ENCODE measurements at places on chromosomes 7 and 10.

GRCh38 chr10:122974023-122974422 lies 6.2 kb upstream of the PSTK start:
- no peak for DNase-seq

DNA sequence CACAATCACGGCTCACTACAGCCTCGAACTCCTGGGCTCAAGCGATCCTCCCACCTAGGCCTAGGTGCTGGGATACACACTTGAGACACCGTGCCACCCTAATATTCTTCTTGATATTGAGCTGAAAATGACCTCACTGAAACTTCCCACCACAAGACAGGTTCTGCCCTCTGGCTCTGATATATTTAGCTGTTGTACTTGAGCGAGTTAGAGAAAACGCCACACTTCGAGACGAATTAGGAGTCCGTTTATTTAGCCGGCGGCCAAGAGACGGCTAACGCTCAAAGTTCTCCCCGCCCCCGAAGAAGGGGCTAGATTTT lies 17.9 kb downstream of the ZC3HAV1 start:
- no peak for DNase-seq

DNA sequence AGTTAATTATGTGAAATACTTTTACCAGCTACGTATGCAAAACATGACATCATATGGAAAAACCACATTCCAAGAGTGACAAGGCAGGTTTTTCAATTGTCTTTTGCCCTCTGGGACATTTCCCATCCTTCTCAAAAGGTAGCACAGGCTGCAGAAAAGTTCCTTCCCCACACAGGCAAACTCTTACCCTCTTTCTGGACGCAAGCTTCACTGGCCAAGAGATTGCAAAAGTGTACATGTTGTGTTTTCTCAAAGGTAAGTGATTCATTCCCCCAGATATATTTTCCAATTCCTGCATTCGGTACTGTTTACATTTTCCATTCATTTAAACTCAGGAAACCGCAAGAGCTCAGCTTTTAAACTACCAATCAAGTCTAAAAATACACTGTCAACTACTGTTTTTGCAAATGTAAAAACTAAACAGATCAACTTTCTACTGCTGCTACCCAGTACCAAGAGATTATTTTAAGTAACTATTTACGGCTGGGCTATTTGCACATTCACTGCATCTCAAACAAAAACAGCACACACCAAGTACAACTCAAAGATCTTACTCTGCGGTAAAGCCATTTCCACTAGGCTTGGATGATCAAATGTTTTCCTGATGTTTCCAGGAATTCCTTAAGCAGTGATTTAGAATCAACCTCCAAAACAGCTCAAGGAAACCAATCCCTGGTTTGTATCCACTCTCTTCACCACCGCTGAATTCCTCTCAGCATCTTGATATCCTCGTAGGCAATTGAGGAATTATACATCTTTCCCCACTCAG lies 233.6 kb upstream of the CCDC6 start:
- no peak for DNase-seq

GRCh38 chr10:72567889-72568640 lies 57.8 kb downstream of the MICU1 start:
- DNase-seq = no peak

DNA sequence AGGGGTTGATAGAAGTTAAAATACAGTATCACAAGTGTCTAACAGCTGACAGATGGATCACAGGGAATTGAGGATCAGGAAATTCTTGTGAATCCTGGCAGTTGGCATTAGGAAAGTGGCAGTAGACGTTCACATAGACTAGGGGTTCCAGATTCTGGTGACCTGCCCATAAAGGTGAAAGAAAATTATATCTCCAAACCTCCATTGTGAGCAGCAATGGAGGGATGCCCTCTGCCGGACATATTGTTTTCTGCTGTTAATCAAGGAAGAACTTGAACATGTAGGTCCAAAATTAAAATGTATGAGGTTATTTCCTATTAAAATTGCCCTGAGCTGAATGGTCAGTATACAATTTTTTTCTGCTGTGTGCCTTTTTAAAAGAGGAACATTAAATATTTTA lies 5.1 kb downstream of the NME8 start:
- DNase-seq = no peak

DNA sequence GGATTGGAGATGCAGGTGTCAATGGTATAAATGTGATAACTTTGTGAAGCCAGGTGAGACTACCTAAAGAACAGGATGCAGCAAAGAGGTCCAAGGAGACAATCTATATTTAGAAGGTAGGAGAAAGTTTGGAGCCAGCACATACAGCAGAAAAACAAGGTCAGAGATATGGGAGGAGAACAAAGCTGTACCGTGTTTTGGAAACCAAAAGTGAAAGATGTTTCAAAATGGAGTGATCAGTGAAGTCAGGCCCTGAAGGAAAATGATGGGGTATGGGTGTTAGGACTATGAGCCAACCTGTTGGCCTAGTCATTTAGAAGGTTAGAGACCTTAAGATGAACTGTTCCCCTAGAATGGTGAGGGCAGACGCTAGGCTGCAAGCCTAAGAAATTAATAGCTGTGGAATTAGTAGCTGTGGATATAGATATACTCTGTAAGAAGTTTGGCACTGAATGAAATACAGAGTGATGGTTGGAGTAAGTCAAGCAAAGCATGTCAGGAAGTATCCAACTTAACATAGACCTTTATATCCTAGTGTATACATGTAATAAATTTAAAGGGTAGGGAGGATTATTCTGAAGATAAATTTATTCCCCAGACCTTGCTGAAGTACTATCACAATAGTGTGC lies 149.8 kb upstream of the WNT16 start:
- no peak for DNase-seq

Data from GM19239 (cell line).